ENCODE measurements at places on chromosomes 11 and 22.

- no peak for DNase-seq
Measured at GRCh38 chr11:73671701-73672100, 25.3 kb downstream of the PLEKHB1 start.

- DNase-seq = peak; percentile 83
Measured at GRCh38 chr11:112881461-112881860, 79.8 kb upstream of the NCAM1 start.

- DNase-seq = no peak
Measured at GRCh38 chr11:69972351-69972802, 105.7 kb upstream of the ANO1 start.

GRCh38 chr22:20632082-20632481 lies 124.7 kb downstream of the MED15 start:
- DNase-seq = no peak

DNA sequence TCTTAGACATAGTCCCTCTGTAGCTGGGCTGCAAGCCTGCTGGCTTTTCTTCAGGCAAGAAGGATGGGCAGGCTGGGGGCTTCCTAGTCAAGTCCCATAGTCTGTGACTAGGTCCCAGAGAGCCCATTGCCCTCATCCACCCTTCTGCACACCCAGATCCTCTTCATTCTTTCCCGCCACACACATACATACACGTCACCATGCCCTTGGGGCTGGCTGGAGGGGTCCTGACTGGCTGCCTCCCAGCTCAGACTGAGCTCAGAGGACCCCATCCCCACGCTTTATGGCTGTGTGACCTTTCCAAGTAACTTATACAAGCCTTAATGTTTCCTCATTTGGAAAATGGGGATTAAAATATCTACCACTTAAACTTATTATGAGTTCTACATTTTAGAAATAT lies 13.5 kb upstream of the PPFIBP2 start:
- no peak for DNase-seq

- DNase-seq = no peak
Measured at GRCh38 chr22:44401783-44402110, 89.0 kb upstream of the SHISAL1 start.

DNA sequence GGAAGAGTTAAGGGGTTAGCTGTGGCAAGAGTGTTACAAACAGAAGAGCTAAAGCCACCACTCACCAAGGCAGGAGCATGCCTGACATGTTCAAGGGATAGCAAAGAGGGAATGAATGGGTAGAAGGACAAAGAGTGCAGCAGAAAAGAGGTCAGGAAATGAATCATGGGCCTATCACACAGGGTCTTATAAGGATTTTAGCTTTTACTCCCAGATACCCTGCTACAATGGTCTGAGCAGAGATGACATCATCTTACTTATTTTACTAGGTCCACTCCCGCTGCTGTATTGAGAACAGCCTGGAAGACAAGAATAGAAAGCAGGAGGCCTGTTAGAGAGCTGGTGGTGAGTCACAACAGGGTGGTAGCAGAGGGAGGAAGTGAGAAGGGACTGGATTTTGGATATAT lies 9.8 kb downstream of the TRAF6 start:
- peak; percentile 94 for DNase-seq

GRCh38 chr11:123330948-123331347 lies 99.1 kb upstream of the GRAMD1B start:
- DNase-seq = no peak

DNA sequence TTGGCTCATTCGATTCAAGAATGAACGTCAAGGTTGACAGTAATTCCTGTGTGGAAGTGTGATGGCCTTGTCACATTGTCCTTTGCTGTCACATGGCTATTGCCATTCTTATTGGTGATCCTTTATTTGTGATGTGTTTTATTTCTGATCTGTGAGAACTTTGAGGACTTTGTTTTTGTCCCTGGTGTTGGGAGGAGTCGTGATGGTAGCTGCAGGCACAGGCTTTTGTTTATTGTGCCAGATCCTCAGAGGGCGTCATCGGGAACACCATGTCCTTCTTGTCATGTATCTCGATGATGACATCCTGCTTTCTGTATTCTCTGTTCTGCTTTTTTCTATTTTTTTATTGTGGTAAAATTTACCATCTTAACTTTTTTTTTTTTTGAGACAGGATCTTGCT lies 5.6 kb downstream of the PICK1 start:
- no peak for DNase-seq

DNA sequence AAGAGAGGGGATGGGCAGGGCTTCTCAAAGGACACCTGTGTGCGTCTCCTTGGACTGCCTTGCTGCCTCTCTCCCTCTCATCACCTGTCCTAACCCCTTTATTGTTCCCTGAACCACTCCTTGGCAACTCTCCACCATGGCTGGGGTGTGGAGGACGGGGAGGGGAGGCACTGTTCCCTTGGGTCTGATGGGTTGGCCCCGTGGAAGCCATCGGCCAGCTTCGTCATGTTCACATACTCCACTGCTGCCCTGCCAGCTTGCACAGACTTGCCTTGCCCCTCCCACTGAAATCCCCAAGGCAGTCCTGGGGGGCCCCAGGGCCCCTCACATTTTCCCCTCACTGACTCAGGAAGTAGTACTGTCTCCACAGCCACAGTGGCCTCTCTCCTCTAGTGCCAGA lies 36.1 kb upstream of the LRRC32 start:
- no peak for DNase-seq

GRCh38 chr22:29470159-29470855 lies 9.7 kb upstream of the NEFH start:
- peak; percentile 38 for DNase-seq

DNA sequence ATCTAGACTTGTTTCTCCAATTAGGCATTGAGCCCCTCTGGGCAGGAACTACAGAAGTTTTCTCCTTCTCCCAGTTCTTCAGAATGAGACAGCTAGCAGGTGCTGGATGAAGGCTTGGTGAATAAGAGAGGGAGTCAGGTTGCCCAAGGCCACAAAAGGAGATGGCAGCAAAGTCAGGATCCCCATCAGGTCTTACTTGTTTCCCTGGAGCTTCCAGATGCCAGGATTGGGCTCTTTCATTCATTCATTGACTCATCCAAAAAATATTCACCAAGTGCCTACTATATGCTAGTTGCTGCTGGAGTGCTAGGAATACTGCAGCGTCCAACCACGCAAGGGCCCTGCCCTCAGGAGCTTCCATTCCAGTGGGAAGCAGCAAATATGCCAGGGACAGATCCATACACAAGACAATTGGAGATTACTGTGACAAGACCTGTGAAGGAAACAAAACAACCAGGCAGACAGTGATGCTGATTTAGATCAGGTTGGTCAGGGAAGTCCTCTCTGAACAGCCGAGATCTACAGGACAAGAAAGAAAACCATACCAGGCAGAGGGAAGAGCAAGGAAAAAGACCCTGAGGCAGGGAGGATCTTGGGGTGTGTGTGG lies 24.6 kb upstream of the LMO1 start:
- DNase-seq = no peak

- no peak for DNase-seq
Measured at GRCh38 chr22:29146771-29147170, 58.9 kb upstream of the EMID1 start.

DNA sequence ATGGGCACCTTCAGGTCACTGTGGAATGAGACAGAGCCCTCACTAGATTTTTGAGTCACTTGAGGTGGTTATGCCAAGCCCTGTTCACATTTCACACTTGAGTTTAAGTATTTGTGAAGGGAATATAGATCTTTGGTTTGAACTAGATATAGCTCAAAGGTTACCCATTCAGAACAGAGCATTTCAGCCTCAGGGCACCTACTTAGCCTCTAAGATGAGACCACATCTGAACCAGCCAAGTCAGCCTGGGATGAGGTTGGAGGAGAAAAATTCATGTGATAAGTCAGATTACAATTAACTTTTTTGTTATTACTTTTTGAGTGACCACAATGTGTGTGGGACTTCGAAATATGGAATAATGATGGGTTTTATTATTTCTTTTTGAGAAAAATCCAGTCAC lies 127.8 kb downstream of the TEAD1 start:
- no peak for DNase-seq

- DNase-seq = no peak
Measured at GRCh38 chr11:71530602-71531001, 3.5 kb downstream of the KRTAP5-7 start.

DNA sequence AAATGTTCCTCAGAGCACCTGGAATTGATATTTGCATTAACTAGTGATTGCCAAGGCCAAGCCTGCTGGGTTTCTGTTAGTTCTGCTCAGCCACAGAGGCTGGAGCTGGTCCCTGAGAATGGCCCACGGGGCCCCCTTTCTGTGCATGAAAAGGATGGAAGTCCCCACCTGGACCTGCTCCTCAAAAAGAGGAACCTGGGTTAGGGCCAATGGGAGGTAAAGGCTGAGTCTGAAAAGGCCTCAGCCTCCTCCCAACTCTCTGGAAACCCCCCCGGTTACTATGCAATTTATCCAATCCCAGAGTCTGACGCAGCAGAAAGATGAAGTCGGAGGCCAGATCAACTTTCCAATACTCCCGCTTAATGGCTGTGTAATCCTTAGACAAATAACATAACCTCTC lies 6.8 kb upstream of the CREB3L1 start:
- no peak for DNase-seq

- peak; percentile 85 for DNase-seq
Measured at GRCh38 chr11:78351979-78352841, 65.4 kb downstream of the GAB2 start.

DNA sequence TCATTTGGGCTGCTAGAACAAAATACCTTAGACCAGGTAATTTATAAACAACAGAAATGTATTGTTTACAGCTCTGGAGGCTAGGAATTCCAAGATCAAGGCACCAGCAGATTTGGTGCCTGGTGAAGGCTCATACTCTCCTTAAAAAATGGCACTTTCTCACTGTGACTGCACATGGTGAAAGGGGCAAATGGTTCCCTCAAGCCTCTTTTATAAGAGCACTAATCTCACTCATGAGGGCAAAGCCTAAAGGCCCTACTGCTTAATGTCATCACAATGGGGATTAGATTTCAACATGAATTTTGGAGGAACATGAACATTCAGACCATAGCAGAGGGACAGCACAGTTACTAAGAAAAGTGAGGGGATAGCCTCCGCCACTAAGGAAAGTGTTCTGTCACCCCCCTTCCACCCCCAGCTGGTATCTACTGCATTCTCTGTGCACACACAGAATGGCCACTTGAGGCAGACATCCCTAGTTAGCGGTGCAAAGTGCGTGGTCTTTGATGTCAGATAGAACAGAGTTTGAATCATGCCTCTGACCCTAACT lies 47.2 kb upstream of the CEP295 start:
- DNase-seq = peak; percentile 0

DNA sequence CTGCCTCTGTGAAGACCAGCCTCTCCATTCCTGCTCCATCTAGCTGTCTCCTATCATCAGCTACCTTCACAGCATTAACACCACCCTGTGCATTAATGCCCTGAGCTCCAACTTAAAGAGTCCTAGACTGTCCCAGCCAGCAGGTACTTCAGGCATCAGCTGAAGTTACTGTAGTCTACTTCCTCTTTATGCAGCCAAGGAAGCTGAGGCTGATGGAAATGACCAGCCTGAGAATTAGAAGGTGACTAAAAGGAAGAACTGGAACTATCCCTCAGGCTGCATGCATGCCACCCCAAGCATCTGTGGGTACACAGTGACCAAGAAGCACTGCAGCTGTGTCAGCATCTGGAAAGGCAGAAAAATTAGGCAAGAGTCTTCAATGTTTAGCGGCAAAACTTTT lies 28.2 kb downstream of the MS4A10 start:
- DNase-seq = no peak

- no peak for DNase-seq
Measured at GRCh38 chr22:45878901-45879551, 97.9 kb downstream of the WNT7B start.

GRCh38 chr11:111719379-111719778 lies 46.8 kb downstream of the PPP2R1B start:
- DNase-seq = peak; percentile 10

GRCh38 chr11:15035283-15035682 lies 38.1 kb upstream of the CALCB start:
- DNase-seq = no peak

DNA sequence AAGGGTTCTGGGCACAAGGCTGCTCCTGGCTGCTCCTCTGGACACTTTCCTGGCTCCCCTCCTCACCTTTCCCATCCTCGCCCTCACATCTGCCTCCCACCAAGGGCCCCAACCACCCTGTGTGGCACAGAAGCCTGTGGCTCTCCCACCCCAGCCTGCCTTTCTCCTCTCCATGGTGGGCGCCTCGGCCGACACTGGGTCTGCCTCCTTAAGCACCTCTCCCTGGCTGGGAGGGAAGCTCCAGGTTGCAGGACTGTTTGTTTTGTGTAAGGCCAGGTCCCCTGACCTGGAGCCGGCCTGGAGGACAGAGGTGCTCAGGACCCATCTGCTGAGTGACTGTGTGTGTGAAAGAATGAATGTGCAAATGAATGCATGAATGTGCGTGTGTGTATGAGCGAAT lies 14.1 kb downstream of the MUC6 start:
- no peak for DNase-seq

DNA sequence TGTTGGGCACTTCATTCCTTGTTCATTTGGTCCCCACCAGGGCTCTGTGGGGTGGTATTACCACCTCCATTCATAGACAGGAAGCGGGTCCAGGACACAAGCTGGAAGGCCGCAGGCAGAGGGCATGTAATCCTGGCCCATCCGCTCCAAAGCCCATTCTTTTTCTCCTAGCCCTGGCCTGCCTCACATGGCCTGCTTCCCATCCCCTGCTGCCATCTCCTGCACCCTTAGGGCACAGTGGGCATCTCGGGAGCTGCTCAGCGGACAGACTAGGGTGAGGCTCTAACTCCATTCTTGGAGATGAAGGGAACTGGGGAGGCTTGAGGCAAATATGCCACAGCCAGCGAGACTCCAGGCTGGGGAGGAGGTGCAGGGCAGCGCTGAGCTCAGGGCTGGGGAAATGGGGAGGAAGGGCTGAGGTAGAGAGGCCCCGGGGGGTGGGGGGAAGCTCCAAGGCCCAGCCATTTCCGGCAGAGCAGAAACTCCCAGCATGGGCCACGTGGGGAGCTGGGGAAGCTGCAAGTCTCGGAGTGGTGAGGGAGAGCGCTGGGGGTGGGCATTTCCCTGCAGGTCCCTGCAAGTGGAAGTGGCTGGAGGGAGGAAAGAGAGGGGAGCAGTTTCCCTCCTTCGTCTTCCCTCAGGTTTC lies 14.3 kb upstream of the BCL9L start:
- DNase-seq = no peak

GRCh38 chr11:2381494-2382128 lies 4.5 kb downstream of the CD81 start:
- no peak for DNase-seq

- no peak for DNase-seq
Measured at GRCh38 chr11:68057807-68058206, 19.0 kb downstream of the TCIRG1 start.

DNA sequence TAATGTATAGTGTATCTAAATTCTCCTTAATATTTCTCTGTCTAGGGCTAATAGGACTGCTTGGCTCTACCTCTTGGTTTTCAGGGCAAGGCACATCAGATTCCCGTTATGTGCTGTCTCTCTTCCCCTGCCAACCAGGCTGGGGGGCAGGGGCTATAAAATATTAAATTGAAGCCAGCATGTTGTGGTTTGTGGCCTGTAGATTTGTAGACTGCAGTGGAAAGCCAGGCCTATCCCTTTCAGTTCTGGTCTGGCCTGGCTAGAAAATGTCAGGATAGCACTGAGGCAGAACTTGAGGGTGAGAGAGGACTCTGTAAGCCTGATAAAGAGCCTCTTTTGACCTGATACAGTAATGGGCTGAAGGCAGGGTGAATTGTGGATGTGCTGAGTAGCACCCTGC lies 14.4 kb upstream of the GRK2 start:
- DNase-seq = no peak

GRCh38 chr11:104682206-104682605 lies 216.1 kb downstream of the CASP12 start:
- DNase-seq = no peak
